Stimulated activated CD8-positive, alpha-beta memory T cell treated with anti-CD3 and anti-CD28 coated beads, Interleukin-7, amount 100 ng/mL, for 1 hour (primary cell): ENCODE measurements at places on chromosomes 13 and 19.
A peak's percentile ranks its signal among the peaks of the same experiment; 100 is the strongest.

GRCh38 chr13:40350283-40350992, 316.0 kb downstream of the FOXO1 start:
- DNase-seq = no peak

DNA sequence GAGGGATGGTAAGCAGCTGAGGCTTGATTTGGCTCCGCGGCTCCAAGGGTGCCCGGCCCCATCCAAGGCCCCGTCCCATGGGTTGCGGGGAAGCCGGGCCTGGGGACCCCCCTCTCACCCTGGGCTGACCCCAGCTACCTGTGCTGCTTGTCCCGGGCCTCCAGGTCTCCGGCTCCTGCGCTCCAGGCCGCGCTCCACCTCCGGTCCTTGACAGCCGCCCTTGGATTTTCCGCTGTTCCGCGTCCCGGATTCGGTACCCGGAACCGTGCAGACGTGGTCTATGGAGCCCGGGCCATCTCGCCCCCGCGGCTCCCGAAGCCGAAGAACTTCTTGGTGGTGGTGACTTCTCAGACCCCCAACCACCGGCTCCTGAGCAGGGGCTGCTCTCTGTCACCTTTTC, 48.3 kb upstream of the C1QTNF9B start:
- DNase-seq = no peak

DNA sequence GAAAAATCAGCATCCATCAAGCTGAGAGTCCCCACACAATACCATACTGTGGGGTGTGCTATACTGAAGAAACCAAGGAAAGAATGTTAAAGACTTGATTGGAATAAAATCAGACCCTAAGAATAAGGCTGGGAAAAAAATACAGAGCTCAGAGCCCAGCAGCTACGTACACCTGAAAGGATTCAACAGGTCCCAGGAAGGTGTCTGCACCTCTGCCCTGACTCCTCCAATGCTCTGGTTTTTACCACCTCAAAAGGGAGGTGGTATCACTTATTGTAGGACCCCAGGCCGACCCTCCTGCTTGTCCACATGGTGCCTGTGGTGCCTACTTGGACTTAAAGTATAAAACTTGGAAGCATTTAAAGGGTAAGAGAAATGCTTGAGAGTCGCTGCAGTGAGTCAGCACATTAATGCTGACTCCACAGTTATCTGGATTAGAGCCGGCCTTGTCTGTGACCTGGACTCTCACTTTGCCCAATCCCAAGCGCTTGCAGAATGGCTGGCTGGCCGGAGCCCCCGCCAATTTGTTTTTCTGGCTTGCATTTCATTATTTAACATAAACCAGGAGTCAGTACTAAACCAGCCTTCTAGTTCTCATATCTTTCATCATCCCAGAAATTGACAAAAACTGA, 110.1 kb downstream of the FGF14 start:
- no peak for DNase-seq

DNA sequence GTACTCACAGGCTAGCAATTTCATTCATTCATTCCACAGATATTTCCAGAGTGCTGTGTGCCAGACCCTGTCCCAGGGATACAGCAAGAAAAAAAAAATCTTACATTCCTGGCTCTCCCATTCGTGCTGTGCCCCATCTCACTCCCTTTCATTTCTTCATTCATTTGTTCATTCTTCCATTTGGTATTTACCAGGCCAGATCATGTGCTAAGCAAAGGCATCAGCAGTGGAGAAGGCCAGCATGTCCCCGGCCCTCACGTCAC, 2.3 kb downstream of the MAP3K10 start:
- DNase-seq = no peak

GRCh38 chr13:71603255-71603654, 263.7 kb downstream of the DACH1 start:
- no peak for DNase-seq

- DNase-seq = peak; percentile 59
These were observed at the start of gene ZNF181 for GRCh38 chr19:34733746-34734536. Gene ZNF181, plus strand, starts transcription at chr19:34734243. Its CDS starts 795 bp downstream, at chr19:34735038.

- DNase-seq = no peak
These were observed 350.9 kb upstream of the TMTC4 start for GRCh38 chr13:101025519-101025918.

DNA sequence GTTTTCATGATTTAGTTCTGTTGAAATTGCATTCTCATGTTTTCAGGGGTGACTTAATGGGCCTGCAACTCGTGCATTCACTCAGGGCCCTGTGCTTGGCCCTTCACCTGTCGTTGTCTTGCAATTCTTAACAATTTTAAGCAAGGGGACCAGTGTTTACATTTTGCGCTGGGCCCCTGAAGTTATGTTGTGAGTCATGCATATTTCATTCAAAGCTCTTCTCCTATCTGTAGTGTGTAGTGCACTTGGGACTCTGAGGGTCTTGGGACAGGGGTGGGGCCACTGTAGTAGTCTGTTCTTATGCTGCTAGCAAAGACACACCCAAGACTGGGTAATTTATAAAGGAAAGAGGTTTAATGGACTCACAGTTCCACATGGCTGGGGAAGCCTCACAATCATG, 211.2 kb upstream of the RXFP2 start:
- DNase-seq = no peak

GRCh38 chr19:993361-993830, 6.8 kb upstream of the GRIN3B start:
- no peak for DNase-seq

- no peak for DNase-seq
These were observed 28.2 kb downstream of the ACTN4 start for GRCh38 chr19:38675611-38676010.

DNA sequence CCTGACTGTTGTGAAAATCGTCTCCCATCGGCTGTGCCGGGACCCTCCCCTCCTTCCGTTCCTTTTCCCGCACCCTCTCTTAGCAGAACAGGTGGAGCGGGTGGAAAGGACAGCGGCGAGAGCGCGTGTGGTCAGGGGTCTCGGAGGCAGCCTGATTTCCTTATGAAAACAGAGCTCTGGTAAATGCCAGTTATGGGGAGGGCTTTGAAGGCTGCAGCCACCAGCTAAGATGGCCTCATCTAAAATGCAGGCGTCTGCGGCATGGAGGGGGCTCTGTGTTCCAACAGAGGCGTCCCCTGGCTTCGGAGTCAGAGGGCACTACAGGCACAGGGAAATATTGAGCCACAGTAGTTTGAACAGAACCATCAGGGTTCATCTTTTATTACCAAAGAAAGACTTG, 93.8 kb upstream of the SOX1 start:
- no peak for DNase-seq

GRCh38 chr19:31943191-31943661, 402.2 kb upstream of the ZNF507 start:
- no peak for DNase-seq

DNA sequence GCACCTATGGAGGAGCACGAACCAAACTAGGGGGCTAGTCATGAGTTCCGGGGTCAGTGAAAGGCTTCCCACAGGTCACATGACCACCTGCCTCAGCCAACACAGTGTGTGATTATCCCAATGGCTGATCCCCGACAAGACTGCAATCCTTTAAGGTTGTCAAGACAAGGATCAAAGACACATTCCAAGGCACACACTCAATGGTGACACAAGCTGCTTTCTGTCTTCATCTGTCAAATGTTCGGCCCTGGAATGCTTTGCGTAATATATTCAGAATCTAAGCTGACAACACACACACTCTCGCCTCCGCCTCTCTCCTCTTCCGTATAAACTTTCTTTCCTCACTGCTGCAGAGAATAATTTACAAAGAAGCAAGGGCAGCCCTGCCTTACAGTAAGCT, 11.7 kb downstream of the RANBP3 start:
- DNase-seq = no peak

DNA sequence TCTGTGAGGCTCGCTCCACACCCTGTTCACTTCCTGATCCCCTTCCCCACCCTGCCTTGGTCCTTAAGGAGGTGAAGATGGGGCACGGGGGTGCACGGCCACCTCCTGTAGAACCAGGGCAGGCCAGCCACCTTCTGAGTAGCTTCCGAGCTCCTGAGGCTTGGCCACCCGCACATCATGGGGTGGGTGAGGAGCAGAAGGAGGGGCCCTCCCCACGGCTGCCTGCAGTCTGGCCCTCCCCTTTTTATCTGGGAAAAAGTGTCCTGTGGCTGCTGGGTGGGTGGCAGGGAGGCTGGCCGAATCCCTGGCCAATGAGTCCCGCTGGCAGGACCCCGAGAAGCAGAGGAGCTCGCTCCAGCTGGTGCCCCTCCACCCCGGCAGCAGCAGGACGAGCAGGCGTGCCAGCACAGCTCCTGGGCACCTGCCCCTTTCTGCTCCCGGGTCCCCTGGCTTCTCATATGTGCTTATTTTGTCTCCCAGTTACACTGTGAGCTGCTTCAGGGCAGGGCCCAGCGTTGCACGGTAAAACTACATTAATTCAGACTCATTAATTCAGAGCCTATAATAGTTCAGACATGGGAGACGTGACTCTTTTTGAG, 135.0 kb downstream of the KDM4B start:
- DNase-seq = no peak

DNA sequence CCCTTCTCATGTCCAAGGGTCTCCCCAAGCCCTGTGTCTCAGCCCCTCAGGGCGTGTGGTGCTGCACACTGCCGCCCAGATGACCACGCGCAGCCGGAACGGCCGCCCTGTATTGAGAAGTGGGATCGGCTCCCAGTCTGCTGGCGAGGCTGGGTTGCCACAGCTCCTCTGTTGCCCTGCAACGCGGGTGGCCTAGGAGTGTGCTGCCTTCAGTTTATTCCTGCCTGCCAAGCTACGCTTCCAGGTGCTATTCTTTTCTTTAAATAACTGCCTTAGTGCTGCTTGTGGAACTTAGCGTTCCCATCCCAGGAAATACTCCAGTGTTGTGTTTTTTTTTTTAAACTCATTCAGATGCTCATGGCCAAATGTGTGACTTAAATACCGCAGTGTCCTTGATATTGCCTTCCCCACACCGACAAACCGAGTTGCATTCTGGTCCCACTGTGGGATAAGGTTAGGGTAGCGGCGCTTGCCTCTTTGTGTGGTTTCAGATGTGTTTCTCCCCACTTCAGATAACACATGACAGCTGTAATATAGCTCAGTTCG, 16.6 kb downstream of the ACTN4 start:
- DNase-seq = no peak

- no peak for DNase-seq
These were observed 117.3 kb downstream of the DLEU7 start for GRCh38 chr13:50726164-50726563.

GRCh38 chr13:39451301-39451700, 151.7 kb downstream of the LHFPL6 start:
- DNase-seq = no peak

DNA sequence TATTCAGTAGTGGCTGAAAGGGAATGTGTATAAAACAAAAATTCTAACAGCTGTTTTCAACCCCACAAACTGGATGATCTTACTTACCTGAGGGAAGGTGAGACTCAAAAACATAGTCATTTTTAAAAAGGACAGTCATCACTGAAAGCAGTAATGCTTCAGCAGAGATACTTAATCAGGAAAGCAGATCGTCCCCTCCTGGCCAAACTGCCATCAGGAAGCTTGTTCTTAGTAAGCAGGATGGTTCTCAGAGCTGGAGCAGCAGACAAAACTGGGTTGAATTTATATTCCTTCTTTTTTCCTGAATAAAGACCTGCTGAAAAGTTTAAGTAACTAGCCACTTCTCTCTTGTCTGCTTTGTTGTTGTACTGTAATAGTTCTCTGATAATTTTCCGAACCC, 1156.5 kb downstream of the OLFM4 start:
- no peak for DNase-seq

DNA sequence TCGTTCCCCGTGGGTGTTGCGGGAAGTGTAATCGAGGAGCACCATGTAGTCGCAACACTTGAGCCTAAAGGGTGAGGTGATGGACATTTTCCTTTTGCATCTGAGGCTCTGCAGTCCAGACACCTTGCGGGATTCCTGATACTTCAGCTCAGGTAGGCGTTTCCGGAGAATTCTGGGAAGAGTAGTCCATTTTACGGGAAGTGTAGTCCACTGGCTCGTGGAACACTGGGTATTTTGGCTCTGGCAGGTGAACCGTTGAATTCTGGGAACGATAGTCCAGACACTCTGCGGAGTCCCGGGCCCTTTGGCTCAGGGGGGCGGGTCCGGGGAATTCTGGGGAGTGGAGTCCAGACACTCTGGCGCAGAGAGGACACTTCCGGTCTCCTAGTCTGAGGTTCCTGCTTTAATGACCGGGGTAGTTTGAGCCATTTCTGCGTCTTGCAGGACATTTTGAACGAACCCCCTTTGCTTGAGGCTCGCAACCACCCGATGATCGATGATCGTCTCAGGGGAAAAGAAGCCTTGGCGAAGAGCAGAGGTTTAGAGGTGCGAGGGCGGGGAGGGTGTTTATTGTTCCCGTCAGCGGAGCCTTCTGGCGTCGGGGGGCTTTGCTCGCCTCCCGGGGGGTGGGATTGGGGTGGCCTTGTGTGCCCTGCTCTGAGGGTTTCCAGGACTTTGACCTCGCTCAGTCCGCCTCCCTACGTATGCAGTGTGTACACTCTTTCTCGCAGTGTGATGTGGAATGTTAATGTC, at the start of gene ZNF223:
ZNF223 (plus strand) TSS at position 387 of the 753 bp plus-strand sequence. CDS start 3,141 bp downstream, outside the sequence.
- peak; percentile 23 for DNase-seq

DNA sequence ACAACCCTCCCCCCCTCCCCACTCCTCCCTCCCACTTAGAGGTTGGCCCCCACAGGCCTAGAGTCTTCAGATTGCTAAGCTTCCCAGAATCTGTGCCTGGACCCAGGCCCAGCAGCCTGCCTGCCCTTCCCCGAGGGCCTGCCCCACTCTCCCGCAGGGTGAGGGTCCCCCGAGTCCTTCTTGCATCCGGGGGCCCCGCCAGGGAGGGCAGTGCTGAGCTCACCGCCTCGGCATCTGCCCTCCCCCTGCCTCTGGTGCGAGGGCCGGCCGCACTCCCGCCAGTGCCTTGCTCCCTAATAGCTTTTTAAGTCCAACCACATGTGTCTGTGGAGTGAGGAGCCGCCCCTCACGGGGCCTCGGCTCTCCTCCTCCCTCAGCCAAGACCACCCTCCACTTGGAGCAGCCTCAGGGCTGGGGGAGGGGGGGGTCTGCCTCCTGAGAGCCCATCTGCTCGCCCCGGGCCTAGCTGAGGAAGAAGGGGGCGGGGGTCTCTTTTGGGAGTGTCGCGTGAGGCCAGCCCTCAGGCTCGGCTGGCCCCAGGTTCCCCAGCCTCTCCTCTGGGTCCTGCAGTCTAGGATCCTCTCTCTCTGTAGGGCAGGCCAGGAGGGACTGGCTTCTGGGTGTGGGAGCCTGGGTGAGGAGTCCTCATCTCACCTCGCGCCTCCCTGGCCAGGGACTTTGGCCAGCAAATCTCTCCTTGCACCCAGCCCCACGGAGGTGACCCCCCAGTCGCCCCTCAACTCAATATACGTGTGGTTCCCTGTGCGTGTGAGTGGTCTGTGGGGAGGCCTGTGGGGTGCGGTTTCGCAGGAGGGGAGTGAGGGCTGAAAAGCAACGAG, 47.2 kb downstream of the LYL1 start:
- no peak for DNase-seq

GRCh38 chr13:113493315-113493951, 2.9 kb upstream of the DCUN1D2 start:
- DNase-seq = no peak

- no peak for DNase-seq
These were observed 423.2 kb downstream of the KLF5 start for GRCh38 chr13:73481886-73482445.

- no peak for DNase-seq
These were observed 8.6 kb downstream of the ZBTB7A start for GRCh38 chr19:4057931-4058692.

DNA sequence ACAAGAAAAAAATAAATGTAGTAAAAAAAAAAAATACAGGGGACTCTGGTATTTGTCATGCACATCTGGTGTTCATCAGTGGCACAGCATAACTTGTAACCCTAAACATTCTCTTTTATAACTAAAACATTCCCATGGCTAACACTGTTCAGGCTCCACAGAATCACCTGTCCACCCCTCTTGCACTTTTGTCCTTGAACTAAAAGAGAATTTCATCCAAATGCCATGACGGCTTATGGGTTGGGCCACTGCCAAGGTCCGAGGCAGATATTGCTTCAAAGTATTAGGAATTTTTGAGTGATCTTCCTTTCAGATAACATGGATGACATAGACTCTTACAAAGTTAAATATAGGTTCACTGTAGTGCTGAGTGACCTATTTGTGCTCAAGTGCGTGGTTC, 25.7 kb upstream of the SERP2 start:
- DNase-seq = no peak
